ENCODE measurements at places on chromosomes 13 and 19.

GRCh38 chr19:45895519-45895972 lies 6.9 kb downstream of the MYPOP start:
- DNase-seq = no peak

GRCh38 chr13:109647053-109647452 lies 139.3 kb downstream of the IRS2 start:
- DNase-seq = no peak

GRCh38 chr13:93473441-93474270 lies 247.0 kb downstream of the GPC6 start:
- DNase-seq = peak; percentile 23

DNA sequence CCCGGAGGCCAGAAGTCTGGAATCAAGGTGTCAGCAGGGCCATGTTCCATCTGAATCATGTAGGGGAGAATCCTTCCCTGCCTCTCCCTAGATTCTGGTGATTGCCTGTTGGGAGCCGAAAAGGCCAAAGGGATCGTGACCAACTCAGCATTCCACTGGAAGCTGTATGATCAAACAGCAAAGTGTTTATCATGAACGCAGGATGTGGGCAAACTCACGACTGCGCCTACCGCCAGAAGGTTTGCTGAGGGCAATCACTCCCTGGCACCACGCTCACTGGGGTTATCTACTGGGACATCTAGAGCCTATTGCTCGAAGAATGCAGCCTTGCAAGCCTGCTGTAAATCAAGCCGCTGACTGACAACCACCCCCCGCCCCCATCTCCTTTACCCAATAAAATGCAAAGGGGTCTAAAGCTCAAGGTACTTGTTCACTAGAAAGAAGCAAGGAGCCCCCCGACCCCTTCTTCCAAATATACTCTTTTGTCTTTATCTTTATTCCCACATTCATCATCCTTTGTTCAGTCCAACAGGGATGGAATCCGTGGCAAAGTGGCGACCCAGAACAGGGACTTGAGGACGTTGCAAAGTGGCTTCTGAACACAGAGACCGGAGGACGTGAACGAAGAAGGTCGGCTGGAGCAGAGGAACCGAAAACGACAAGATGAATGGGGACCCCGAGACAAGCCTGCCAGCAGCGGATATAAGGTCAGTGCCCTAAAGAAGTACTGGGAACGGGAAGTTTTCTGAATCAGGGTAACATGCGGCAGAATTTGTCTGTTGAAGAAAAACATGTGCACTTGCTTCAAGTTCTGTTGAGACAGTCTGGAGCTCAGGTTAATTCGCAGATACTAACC lies 16.8 kb downstream of the CLEC4M start:
- DNase-seq = no peak

GRCh38 chr13:20127262-20127561 lies 33.6 kb downstream of the GJA3 start:
- DNase-seq = peak; percentile 49

GRCh38 chr13:99033814-99034213 lies 56.0 kb upstream of the DOCK9 start:
- peak; percentile 47 for DNase-seq

DNA sequence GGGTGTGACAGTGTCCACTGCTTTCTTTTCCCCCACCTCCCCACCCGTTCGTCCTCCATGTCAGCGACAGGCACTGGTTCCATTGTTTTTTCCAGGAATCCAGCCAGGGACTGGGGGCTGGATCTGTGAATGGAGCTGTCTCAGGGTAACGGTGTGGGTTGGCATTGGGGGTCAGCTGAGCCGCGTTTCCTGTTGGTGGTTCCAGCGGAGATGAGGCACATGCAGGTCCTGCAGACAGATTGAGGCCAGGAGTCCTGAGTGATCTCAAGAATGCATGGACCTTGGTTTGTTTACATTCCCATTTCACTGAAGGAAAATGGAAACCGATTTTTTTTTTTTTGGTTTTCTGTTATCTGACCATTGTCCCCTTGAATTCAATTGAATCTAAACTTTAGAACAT lies 303.9 kb downstream of the FGF9 start:
- no peak for DNase-seq

Data from mesendoderm (in vitro differentiated cells).